ENCODE measurements at places on chromosomes 1 and 21.

- DNase-seq: no peak
Observed at GRCh38 chr1:11339346-11340232, 66.6 kb downstream of the UBIAD1 start.

GRCh38 chr1:147890177-147890790 is 12.3 kb upstream of the GJA8 start:
- DNase-seq: peak; percentile 12

GRCh38 chr1:145771056-145771455 is 51.8 kb downstream of the CD160 start:
- no peak for DNase-seq

DNA sequence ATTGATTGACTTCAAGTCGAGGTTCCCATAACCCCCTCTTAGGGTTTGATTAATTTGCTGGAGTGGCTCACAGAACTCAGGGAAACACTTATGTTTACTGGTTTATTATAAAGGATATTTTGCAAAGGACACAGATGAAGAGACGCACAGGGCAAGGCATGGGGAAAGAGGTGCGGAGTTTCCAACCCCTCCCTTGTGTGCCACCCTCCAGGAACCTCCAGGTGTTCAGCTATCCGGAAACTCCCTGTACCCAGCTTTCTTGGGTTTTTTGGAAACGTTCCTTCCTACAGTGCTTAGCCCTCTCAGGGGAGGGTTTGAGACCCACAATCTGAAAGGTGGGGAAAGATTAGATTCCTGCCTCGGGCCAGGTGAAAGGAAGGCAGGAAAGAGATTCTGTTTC is 48.2 kb downstream of the UCK2 start:
- DNase-seq: no peak

DNA sequence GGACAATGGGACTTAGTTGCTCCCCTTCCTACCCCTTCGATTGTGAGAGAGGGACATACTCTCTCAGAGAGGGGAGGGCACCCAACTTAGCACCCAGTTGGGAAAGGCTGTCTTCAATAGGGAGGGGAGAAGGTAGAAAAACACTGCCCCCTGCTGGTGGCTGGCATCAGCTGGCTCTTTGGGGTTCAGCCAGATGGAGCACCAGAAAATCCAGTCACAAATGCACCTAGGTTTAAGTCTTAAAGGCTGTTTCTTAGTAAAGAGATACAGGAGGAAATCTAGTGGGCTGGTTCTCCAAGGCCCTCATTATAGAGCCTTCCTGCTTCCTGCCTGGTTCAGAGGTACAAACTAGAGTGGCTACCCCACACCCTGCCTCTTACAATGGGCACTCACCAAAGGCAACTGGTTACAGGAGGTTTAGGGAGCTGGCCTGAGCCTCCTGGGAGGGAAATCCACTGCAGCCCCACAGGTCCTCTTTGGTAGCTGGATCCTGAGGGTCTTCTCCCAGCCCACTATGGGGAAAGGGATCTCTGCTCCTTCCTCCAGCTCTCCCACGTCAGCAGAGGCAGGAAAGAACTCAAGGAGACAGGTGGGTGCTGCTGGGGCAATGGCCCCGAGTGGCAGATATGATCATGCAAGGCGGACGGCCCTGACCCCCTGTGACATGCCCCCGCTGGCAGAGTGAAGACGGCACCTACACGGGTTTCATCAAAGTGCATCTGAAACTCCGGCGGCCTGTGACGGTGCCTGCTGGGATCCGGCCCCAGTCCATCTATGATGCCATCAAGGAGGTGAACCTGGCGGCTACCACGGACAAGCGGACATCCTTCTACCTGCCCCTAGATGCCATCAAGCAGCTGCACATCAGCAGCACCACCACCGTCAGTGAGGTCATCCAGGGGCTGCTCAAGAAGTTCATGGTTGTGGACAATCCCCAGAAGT is 28.3 kb downstream of the EIF2D start:
- DNase-seq: peak; percentile 73

GRCh38 chr1:185369786-185370185 is 52.7 kb upstream of the IVNS1ABP start:
- DNase-seq: no peak

Data from stimulated activated CD8-positive, alpha-beta memory T cell treated with anti-CD3 and anti-CD28 coated beads, Interleukin-7, amount 100 ng/mL, for 1 hour (primary cell).